AG08396 (cell line): ENCODE measurements at places on chromosomes 2 and 18.
A peak's percentile ranks its signal among the peaks of the same experiment; 100 is the strongest.

DNA sequence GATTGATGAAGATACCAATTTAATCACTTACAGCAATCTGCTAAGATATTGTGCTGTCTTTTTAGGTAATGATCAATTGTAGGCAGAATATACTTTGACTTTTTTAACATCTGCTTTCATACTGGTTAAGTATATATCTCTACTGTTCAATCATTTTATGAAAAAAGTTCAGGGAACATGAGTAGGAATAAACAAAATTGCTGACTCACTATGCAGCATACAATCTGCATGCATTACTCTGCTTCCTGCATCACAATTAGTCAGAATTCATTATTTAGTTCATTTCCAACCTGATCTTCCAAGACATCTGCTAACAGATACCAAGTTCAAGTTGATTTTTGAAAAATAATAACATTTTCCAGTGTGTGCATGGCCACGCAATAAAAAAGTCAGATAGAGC lies 1430.4 kb upstream of the LRRTM1 start:
- no peak for DNase-seq

- no peak for DNase-seq
Observed at GRCh38 chr2:66827851-66828250, 392.9 kb downstream of the MEIS1 start.

DNA sequence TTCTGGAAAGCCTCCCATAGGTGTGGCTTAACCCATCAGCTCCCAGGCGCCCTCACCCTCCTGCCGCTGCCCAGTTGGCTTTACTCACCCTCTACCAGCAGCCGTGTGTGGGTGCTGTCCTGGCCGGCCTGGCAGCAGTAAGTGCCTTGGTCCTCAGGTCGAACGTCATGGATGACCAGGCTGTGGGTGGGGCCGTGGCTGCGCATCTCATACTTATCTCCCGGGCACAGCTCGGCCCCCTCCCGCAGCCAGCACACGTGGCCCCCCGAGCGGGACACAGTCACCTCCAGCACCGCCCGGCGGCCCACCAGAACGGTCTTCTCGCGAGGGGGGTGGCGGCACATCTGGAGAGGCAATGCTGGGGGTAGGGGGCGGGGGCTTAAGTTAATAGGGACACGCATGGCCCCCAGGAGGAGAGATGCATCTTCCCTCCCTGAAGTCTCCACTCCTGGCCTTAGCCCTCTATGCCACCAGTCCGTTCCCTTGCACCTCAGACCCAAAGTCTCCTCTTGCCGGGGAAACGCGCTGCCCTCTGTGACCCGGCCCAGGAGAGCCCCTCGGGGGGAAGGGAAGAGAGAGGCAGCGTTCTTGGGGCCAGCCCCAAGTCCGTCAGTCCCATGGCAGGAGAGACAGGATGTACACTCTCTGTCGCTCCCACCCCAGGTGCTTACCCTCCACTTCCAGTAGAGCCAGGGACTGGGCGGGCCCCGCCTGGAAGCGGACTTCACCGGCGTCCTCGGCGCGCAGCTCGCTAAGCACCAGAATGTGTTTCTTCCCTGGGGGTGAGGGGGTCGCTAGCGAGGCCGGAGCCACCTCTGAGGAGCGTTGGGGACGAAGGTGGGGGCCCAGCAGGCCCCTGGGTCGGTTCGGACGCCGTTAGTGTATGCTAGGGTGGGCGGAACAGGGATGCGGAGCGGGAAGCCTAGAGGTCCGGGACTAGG lies 7.9 kb downstream of the TMEM198 start:
- peak; percentile 61 for DNase-seq

- no peak for DNase-seq
Observed at GRCh38 chr2:186009341-186009740, 270.7 kb downstream of the FSIP2 start.

GRCh38 chr2:143996974-143997373 lies 522.9 kb downstream of the ZEB2 start:
- no peak for DNase-seq

GRCh38 chr2:239167766-239168444 lies 232.9 kb downstream of the HDAC4 start:
- DNase-seq, result no peak

- DNase-seq, result no peak
Observed at GRCh38 chr2:214019973-214020345, 390.9 kb upstream of the VWC2L start.

GRCh38 chr18:55272510-55273243 lies 313.4 kb upstream of the CCDC68 start:
- peak; percentile 28 for DNase-seq

- DNase-seq, result no peak
Observed at GRCh38 chr2:69188182-69188900, 175.4 kb downstream of the ANTXR1 start.

- DNase-seq, result no peak
Observed at GRCh38 chr2:192377173-192377572, 182.4 kb upstream of the TMEFF2 start.

- no peak for DNase-seq
Observed at GRCh38 chr2:44195714-44196113, 27.0 kb downstream of the PPM1B start.

DNA sequence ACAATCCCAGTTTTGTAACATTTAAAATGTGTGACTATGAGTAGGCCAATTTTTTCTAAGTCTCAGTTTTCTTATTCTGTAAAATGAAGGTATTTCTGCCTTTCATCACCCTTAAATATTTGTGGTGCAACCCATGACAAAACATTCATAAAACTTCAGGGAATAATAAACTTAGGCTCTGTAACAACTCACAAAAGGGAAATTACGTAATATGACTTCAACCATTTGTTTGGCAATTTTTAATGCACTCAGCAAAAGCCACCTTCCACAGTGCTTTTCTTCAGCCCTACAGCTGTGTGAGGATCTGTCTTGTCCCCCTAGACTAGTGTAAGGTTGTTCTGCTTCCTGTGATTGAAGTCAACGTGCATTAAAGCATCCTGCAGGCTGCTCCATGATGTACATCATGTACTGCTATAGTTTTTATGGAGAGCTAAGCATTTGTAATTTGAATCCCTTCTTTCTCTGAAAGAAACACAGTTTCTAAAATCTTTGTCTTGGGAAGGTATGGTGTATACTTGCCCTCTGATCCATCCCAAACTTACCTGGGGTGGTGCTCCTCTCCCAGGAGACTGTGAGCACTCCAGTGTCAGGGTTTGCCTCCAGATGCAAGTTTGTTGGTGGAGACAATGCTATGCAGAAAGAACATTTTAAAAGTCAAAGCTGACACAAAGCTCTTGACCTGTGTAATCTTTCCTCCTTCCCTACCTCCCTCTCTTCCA lies 39.1 kb downstream of the FN1 start:
- DNase-seq, result peak; percentile 18

DNA sequence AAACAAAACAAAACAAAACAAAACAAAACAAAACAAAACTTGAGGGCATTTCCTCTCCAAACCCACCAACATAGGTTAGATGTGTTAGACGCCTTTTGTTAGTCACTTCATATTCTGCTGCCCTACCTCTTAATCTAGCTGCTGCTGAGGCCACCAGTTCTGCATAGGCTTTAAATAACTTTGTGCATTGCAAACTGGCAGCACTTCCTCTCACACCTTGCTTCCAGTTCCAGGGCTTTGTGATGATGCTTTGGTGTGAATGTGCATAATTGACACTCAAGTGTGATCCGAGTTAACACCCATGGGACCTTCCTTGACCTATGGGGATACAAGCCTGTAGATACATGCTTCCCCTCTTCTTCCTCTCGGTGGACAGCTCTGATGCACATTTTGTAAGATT lies 2.3 kb upstream of the SERPINB11 start:
- DNase-seq, result no peak

DNA sequence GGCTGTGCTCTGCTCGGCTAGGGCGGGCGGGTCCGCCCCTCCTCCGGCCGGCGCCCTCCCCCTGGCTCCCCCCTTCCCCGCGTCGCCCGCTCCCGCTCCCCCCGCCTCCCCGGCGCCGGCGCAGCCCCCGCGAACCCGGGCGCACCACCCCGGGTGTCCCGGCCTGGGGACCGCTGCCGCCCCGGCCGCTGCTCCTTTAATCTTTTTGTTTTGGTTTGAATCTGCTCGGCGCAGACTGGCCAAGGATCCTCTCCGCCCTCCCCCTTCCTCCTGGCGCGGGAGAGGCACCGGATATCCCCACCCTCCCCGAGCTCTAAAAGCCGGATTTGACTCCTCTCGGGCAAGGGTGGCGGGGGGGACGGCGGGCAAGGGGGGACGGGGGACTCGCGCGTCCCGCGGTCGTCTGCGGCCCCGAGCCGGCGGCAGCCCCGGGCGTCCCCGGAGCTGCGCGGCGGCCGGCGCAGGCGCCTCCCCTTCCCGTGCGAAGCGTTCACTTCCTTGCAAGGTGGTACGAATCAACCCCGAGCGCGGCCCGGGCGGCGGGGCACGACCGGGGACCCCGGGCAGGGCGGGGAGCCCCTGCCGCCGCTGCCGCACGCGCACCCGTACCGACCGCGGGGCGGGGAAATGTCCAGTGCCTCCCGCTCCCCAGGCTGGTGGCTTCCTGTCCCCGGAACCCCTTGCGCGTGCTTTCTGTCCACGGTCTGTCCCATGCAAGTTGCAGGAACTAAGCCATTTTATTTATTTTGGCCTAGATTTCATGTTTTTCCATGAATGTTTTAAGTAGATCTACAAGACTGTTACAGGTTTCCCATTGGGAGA lies at the start of gene PTGR3:
Gene PTGR3 (minus strand): TSS at position 11 of the 822 bp plus-strand sequence. CDS start 81 bp downstream, outside the sequence.
- peak; percentile 86 for DNase-seq

DNA sequence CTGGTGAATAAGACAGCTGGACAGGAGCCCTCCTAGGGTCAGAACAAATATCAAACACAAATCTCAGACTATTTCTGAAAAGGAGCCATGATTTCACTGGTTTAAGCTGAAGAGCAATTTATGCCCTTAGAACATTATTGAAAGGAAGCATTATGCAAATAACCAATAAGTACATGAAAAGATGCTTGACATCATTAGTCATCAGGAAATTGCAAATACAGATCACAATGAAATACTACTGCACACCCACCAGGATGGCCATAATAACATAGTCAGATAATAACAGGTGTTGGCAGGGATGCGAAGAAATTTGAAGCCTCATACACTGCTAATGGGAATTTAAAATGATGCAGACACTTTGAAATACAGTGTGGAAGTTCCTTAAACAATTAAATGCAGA lies 176.4 kb upstream of the RAB6C start:
- DNase-seq, result no peak

- DNase-seq, result no peak
Observed at GRCh38 chr2:187503700-187504099, 50.5 kb downstream of the TFPI start.
